Activated effector memory CD4-positive, alpha-beta T cell treated with anti-CD3 and anti-CD28 coated beads, Interleukin-2, amount 50 U/mL, for 16 hours (primary cell): ENCODE measurements at places on chromosomes 4 and X.

DNA sequence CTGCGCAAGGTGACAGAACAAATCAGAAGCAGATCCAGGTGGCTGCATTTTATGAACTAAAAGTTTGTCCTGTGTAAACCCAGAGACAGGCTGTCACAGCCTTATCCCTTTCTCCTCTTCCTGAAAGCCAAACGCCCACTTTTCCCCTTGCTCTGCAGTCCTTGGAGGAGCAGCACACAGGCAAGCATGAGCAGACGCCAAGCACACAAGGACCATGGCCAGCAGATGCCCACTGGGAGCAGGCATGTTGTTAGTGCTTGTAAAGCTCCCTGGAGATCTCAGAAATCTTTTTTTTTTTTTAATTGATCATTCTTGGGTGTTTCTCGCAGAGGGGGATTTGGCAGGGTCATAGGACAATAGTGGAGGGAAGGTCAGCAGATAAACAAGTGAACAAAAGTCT is 11.5 kb upstream of the HOPX start:
- DNase-seq = no peak

DNA sequence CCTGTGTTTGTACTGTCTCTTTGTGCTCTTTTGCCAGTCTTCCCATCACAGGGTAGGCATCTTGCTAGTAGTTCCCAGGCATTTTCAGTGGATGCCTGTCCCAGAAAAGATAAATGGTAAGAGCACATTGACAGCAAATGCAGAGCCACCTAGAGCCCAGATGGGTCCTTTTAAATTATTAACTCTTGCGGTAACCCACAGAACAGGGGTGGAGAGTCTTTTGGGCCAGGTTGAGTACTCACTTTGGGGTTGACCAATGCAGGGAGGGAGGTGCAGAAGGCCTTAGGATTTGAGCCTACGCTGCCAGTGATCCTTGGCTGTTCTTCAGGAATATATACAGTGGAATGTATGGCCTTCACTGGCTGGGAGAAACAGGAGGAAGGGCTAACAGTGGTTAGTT is 173.8 kb downstream of the MSN start:
- DNase-seq = no peak

GRCh38 chr4:182486881-182487280 is 243.7 kb downstream of the TENM3 start:
- no peak for DNase-seq

- no peak for DNase-seq
These were observed 235.8 kb upstream of the AADAT start for GRCh38 chr4:170325599-170325998.

DNA sequence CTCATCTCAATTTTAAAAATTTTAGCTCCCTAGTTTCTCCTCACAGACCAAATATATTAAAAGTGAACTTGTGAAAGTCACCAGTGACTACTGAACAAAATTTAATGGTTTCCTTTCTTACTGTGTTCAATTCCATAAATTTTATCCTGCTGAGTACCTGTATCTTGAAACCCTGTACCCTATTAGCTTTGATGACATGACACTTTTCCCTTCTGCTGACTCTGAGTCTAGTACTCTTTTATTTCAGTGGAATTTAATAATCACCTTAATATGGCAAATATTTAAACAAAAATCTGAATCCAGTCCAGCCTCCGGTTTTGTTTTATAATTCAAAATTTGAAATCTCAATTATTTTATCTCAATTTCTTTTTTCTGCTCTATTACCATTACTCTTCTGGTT is 203.1 kb upstream of the NUDT6 start:
- DNase-seq = no peak

GRCh38 chr4:120005527-120005926 is 61.1 kb downstream of the MAD2L1 start:
- no peak for DNase-seq

- no peak for DNase-seq
These were observed 33.1 kb downstream of the DCTD start for GRCh38 chr4:182884040-182884439.

DNA sequence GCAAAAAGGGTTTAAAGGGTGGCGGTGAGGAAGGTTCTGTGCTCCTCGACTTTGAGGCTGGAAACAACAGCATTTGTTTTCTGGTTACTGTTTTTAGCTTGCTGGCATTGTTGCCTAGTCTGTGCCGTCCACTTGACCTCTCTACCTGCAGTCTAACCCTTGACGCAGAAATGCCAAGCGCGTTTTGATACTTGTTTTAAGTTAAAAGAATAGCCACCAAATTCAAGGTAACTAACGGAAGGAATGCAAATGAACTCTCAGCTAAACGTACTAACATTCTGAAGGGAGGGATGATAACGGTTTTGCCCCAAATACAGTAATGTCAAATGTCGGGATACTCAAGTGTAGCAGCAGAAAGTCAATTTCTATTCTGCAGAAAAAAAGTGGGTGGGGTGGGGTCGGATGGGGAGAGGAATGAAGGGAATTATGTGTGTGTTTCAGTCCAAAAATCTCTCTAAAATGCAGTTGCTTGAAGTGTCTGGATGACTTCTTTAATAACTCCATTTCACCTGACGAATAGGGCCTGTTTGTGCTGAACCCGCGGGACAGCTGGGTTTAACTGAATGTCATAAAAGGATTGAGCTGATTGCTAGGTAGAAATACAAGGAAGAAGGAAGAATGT is 3.4 kb upstream of the NKX6-1 start:
- DNase-seq = no peak
